Liver (tissue), 10 donors: ENCODE measurements at places on chromosomes 12 and 14.

DNA sequence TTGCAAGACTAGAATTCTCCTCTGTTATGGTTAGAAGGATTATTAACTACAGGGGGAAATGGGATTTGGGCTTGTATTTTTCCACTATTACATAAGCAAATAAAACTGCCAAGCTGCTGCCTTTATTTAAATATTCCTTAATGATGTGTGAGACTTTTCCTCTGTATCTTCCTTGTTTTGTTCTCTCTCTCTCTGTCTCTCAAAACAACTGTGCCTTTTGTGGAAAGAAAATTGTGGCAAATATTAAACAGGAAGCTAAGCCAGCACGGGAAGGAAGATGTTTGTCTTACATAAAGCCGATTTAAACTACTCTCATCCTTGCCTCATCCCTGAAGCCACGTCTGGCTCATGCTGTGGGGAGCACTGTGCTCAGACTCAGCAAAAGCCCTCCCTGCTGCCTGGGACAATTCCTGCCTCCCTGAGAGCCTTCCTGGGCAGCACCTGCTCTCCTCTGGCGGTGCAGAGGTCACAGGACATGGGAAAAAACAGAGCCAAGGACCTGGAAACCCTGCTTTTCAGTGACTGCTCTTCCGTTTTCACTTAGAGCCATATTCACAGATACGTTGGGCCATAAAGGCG, 237.2 kb downstream of the SLC15A4 start:
- H3K36me3 ChIP-seq, result no peaks in the 10 kb centered on the region
- DNase-seq, result no peak
- H3K4me3 ChIP-seq, result no peak overlapping the region

DNA sequence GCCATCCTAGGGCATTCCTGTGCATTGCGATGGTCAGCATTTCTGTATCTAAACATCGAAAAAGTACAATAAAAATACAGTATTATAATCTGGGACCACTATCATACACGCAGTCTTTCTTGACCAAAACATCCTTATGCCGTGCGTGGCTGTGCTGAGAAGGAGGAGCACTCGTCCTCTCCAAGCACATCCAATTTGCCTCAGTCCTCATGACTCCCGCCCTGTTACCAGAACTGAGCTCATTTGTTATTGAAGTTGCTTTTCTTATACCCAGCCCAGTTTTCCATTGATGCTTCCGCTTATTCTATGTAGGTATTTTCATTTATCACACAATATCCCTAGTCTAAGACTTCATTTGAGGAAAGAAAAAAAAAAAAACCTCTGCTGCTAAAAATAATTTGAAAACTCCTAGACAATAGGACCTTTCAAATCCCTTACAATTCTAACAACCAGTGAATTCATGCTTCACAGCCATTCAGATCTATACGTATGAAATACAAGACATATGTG, 236.9 kb upstream of the PLEKHG7 start:
- DNase-seq, result no peak
- no peaks in the 10 kb centered on the region for H3K27me3 ChIP-seq
- H3K36me3 ChIP-seq, result no peaks in the 10 kb centered on the region
- H3K4me3 ChIP-seq, result no peak overlapping the region
- H3K27ac ChIP-seq, result no peak overlapping the region

GRCh38 chr14:25837551-25837965, 760.3 kb downstream of the NOVA1 start:
- no peak overlapping the region for H3K27ac ChIP-seq
- no peaks in the 10 kb centered on the region for H3K36me3 ChIP-seq
- no peak overlapping the region for H3K4me3 ChIP-seq
- H3K27me3 ChIP-seq, result peaks cover 5% of the 10 kb centered on the region
- H3K4me1 ChIP-seq, result no peaks in the 10 kb centered on the region
- no peak for DNase-seq

- no peaks in the 10 kb centered on the region for H3K4me1 ChIP-seq
- H3K4me3 ChIP-seq, result no peak overlapping the region
- H3K27ac ChIP-seq, result no peak overlapping the region
- no peaks in the 10 kb centered on the region for H3K27me3 ChIP-seq
- no peaks in the 10 kb centered on the region for H3K36me3 ChIP-seq
Observed at GRCh38 chr12:27236498-27236897, 7.6 kb upstream of the STK38L start.

GRCh38 chr14:70624972-70625371, 16.7 kb upstream of the TTC9 start:
- no peaks in the 10 kb centered on the region for H3K4me1 ChIP-seq
- no peak overlapping the region for H3K4me3 ChIP-seq
- no peaks in the 10 kb centered on the region for H3K36me3 ChIP-seq
- DNase-seq, result no peak

GRCh38 chr12:52206304-52207040, 14.7 kb upstream of the KRT80 start:
- H3K27me3 ChIP-seq, result no peaks in the 10 kb centered on the region
- no peak for DNase-seq
- no peak overlapping the region for H3K4me3 ChIP-seq
- H3K4me1 ChIP-seq, result no peaks in the 10 kb centered on the region

- no peaks in the 10 kb centered on the region for H3K4me1 ChIP-seq
- no peak overlapping the region for H3K4me3 ChIP-seq
- no peak for DNase-seq
- H3K36me3 ChIP-seq, result no peaks in the 10 kb centered on the region
- no peaks in the 10 kb centered on the region for H3K27me3 ChIP-seq
Observed at GRCh38 chr14:89134640-89135039, 282.4 kb downstream of the FOXN3 start.

DNA sequence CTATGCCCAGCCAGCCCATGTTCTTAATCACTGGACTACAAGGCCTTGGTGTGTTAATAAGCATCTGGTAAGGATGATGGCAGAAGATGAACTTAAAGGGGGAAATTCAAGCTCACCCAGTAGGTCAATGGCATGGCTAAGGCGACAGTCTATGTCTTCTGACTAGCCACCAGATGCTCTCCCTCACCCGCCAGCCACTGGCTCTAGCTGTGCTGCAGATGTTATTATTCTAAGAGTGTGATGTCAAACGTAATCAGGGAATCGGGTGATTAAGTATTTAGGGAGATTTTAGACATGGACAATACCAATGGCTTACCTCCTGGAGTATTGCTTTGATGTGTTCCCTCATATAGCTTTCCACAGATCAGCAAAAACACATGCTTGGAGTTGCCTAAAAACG, 39.2 kb upstream of the MAX start:
- peaks cover 6% of the 10 kb centered on the region for H3K27me3 ChIP-seq
- H3K4me3 ChIP-seq, result no peak overlapping the region
- DNase-seq, result no peak
- no peak overlapping the region for H3K27ac ChIP-seq
- H3K4me1 ChIP-seq, result peaks cover 1% of the 10 kb centered on the region
- H3K36me3 ChIP-seq, result no peaks in the 10 kb centered on the region

DNA sequence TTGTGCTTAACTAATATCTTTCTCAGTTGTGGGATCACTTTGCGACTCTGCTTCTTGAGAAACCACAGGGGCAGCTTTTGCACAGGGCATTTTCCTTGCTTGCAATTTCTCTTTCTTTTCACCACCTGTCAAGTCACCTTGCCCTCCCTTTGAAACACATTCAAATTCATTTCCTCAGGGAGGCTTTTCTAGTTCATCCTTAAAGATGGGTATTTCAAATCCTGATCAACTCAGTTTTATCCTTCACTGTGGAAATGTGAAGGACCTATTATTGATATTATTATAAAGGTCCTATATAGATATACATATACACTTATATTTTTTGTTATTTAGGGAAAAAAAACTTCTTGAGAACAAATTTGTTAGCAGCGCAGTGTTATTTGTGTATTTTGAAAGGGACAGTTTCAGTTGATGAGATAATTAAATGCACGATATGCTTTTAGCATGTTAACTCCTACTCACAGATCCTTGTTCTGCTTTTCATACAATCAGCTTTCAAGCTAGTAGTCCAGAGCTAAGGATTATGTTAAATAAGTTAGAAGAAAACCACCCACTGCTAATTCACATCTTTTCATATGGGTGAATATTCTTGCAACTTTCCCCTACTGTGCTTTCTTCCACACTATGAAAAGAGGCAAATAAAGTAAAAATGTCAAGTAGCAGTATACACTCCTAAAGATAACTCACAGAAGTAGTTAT, 501.4 kb upstream of the RGS6 start:
- DNase-seq, result no peak
- no peak overlapping the region for H3K4me3 ChIP-seq
- no peaks in the 10 kb centered on the region for H3K36me3 ChIP-seq
- no peak overlapping the region for H3K27ac ChIP-seq
- H3K27me3 ChIP-seq, result no peaks in the 10 kb centered on the region

- H3K4me1 ChIP-seq, result peaks cover 8% of the 10 kb centered on the region
- no peak overlapping the region for H3K27ac ChIP-seq
- H3K4me3 ChIP-seq, result no peak overlapping the region
- DNase-seq, result no peak
- no peaks in the 10 kb centered on the region for H3K36me3 ChIP-seq
- H3K27me3 ChIP-seq, result peaks cover 40% of the 10 kb centered on the region
Observed at GRCh38 chr12:53976172-53976822, 1.5 kb upstream of the HOTAIR start.

GRCh38 chr14:34043627-34044372, 92.9 kb upstream of the EGLN3 start:
- H3K27me3 ChIP-seq, result no peaks in the 10 kb centered on the region
- no peak overlapping the region for H3K27ac ChIP-seq
- H3K4me1 ChIP-seq, result no peaks in the 10 kb centered on the region
- no peak overlapping the region for H3K4me3 ChIP-seq
- H3K36me3 ChIP-seq, result no peaks in the 10 kb centered on the region

GRCh38 chr12:16148938-16149337, 128.5 kb downstream of the SLC15A5 start:
- no peak overlapping the region for H3K4me3 ChIP-seq
- no peak for DNase-seq
- no peaks in the 10 kb centered on the region for H3K36me3 ChIP-seq
- no peaks in the 10 kb centered on the region for H3K27me3 ChIP-seq
- H3K27ac ChIP-seq, result no peak overlapping the region

DNA sequence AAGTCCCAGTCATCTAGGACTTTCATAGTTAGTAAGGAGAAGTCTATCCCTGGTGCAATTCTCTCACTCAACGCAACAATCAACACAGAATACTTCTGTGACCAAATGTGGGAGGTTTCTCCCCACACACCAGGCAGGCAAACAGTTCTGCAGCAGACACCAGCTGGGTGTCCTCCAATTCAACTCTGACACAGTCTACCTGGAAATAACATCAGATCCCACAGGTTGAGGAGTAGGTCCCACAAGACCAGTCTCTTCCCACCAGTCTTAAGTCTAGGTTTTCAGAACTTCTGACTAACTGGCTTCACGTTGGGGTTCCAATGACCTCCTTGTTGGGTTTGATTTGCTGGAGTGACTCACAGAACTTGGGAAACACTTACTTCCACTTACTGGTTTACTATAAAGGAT, 14.8 kb downstream of the ACOT6 start:
- H3K36me3 ChIP-seq, result no peaks in the 10 kb centered on the region
- no peak for DNase-seq
- H3K4me3 ChIP-seq, result no peak overlapping the region
- no peaks in the 10 kb centered on the region for H3K27me3 ChIP-seq

DNA sequence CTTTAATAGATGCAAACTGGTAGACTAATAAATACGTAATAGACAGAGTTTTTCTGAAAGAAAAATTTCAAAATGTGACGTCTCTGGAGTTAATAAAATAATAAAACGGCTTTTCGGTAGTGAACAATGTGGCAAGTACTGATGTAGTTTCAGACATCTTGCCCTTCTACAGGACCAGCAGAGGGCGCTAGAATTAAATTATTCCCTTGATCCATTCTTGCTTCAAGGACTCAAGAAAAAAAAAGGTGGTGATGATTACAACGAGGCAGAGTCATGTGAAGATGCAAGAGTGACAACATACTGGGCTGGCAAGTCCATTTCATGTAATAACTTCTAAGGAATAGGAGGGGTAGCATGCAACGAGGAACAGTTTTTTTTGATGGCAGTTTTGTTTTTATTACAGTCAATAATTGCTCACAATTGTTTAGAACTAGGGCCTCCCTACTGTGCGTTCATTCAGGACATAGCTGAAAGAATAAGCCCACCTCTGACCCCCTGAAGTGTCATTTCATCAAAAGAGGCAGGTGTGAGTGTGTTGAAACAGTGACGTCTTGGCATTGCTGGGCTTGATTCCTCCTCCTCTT, 101.0 kb upstream of the GZMB start:
- H3K4me1 ChIP-seq, result no peaks in the 10 kb centered on the region
- H3K4me3 ChIP-seq, result no peak overlapping the region

DNA sequence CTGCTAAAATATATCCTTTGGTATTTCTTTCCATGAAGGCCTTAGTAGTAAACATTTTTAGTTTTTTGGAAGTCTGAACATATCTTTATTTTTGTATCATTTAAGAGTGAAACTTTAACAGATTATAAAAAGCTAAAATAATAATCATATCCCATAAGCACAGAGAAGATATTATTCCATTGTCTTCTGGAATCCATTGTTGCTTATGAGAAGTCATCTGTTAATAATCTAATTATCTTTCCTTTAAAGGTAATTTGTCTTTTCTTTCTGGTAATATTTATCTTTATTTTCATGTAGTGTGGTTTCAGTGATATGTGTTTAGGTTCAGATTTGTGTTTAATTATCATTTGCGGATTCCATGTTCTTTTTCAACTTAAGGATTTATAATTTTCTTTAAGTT, 261.7 kb downstream of the MSRB3 start:
- H3K4me1 ChIP-seq, result no peaks in the 10 kb centered on the region
- no peak for DNase-seq
- no peaks in the 10 kb centered on the region for H3K36me3 ChIP-seq

GRCh38 chr12:53174881-53175491, 5.5 kb upstream of the ZNF740 start:
- no peak for DNase-seq
- no peak overlapping the region for H3K4me3 ChIP-seq
- peaks cover 61% of the 10 kb centered on the region for H3K4me1 ChIP-seq
- H3K36me3 ChIP-seq, result no peaks in the 10 kb centered on the region

DNA sequence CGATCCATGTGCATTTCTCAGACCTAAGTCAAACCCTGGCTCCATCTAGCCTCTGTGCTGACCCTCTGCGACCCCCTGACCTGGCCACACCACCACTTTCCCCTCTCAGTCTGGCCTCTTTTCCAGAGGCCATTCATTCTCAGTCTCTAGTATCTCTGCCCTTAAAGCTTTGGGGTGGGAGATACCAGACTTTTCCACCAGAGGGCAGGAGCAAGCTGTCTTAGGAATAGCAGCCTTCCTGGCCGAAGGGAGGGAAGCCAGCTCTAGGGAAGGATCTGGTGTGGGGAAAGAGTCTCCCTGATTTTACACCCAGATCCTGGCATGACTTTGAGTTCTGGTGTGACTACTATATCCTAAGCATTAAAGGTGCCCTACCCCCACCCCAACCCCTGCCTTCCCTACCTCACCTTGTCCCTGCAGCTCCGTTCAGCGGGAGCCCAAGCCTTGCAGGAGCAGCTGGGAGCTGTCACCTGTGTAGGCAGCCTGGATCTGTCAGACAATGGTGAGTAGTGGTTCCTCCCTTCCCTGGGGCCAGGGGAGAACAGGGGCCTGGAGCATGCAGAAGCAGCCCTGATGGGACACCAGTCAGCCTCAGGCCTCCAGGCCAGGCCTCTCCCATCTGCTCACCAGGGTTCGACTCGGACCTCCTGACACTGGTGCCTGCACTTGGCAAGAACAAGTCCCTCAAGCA, 6.6 kb downstream of the CARMIL3 start:
- H3K27ac ChIP-seq, result no peak overlapping the region
- H3K4me3 ChIP-seq, result no peak overlapping the region
- no peaks in the 10 kb centered on the region for H3K27me3 ChIP-seq
- no peaks in the 10 kb centered on the region for H3K36me3 ChIP-seq
